ENCODE measurements at places on chromosomes 6 and 20. TPM values are rescaled to one million over a fixed set of nuclear protein-coding genes. Genes with fewer than 3 reads are reported as not detected.

GRCh38 chr20:31472395-31473330 lies 2.3 kb downstream of the DEFB124 start:
- peaks cover 5% of the 10 kb centered on the region for H3K36me3 ChIP-seq
- peaks cover 7% of the 10 kb centered on the region for H3K4me1 ChIP-seq
- no peak for DNase-seq
- H3K27ac ChIP-seq: no peak overlapping the region
- H3K4me3 ChIP-seq: no peak overlapping the region

DNA sequence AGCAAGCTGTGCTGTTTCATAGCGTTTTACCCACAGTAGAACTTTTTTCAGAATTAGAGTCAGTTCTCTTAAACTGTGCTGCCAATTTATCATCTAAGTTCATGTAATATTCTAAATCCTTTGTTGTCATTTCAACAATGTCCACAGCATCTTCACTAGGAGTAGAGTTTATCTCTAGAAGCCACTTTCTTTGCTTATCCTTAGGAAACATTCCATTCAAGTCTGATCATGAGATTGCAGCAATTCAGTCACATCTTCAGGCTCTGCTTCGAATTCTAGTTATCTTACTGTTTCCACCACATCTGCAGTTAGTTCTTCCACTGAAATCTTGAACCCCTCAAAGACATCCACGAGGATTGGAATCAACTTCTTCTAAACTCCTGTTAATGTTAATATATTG lies 12.5 kb downstream of the CTNNBL1 start:
- no peak overlapping the region for H3K27ac ChIP-seq
- peaks cover 35% of the 10 kb centered on the region for H3K4me1 ChIP-seq
- no peak for DNase-seq
- no peaks in the 10 kb centered on the region for H3K27me3 ChIP-seq
- H3K4me3 ChIP-seq: no peak overlapping the region

DNA sequence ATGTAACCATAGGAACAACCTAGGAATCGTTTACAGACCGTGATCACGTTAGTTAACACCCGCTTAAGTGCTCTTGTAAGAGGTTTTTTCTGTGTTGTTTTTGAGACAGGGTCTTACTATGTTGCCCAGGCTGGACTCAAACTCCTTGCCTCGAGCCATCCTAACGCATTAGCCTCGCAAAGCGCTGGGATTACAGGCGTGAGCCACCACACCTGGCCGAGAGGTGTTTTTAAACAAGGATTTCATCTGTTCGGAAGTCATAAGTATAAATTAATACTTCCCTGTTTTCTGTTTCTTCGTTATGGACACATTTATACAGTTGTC lies 727 bp downstream of the MRS2 start:
- H3K4me3 ChIP-seq: peak overlapping the region; percentile 97
- H3K27me3 ChIP-seq: peaks cover 22% of the 10 kb centered on the region
- H3K27ac ChIP-seq: peak overlapping the region; percentile 66
- H3K4me1 ChIP-seq: peaks cover 27% of the 10 kb centered on the region
- peaks cover 6% of the 10 kb centered on the region for H3K36me3 ChIP-seq

DNA sequence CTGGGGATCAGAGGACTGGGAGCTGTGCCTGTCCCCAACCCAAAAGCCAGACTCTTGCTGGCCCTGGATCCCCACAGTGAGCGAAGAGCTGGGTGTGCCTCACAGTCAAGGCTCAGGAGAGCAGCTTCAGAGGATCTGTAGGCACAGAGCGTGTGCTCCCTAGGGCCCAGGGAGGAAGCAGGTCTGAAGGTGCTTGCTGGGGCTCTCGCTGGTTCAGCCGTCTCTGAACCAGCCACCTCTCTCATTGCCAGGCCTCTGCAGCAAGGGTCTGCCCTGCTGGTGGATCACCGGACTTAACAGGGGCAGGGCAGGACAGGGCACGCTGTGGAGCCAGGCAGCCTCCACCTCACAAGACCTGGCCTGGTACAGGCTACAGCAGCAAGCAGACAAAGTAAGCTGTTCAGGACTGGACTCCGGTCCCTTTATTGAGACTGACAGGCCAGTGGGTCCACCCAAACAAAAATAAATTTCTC lies 13.8 kb downstream of the PCIF1 start:
- no peak overlapping the region for H3K4me3 ChIP-seq
- H3K27me3 ChIP-seq: no peaks in the 10 kb centered on the region
- peaks cover 14% of the 10 kb centered on the region for H3K36me3 ChIP-seq
- H3K4me1 ChIP-seq: peaks cover 8% of the 10 kb centered on the region
- no peak overlapping the region for H3K27ac ChIP-seq
- DNase-seq: no peak

DNA sequence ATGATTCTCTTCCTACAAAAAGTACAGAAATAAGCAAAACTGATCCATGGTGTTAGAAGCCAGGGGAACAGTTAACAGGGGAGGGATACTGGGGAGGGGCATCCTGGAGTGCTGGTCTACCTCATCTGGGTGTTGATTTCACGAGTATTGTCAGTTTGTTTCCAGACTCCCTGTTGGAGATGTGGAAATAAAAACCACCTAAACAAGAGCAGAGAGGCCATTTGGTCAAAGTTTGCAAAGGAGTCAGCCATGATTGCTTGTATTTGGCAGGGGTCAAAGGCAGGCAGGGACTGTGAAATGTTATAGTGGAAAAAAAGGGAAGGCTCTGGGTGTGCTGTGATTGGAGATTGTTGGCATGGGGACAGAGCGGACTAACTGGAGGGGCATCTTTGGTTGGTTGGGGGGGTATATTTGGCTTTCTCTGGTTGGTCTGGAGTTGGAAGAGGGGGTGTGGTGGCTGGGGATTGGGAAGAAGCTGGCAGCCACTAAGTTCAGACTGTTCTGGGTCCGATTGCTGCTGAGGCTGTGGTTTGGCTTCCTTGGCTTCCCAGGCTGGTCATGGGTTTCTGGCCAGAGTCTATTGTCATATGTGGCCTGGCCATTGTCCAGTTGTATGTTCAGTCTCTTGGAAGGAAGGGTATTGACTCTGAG lies 14.9 kb upstream of the PANK2 start:
- no peak overlapping the region for H3K4me3 ChIP-seq
- H3K4me1 ChIP-seq: peaks cover 28% of the 10 kb centered on the region
- H3K36me3 ChIP-seq: peaks cover 6% of the 10 kb centered on the region
- no peak for DNase-seq
- peak overlapping the region; percentile 49 for H3K27ac ChIP-seq

GRCh38 chr20:32706486-32706885 lies 32.7 kb upstream of the C20orf203 start:
- H3K27ac ChIP-seq: no peak overlapping the region
- peaks cover 60% of the 10 kb centered on the region for H3K36me3 ChIP-seq
- peaks cover 8% of the 10 kb centered on the region for H3K4me1 ChIP-seq
- no peak for DNase-seq
- H3K4me3 ChIP-seq: no peak overlapping the region

GRCh38 chr6:101391772-101392585 lies 1.5 kb upstream of the GRIK2 start:
- H3K27me3 ChIP-seq: peaks cover 46% of the 10 kb centered on the region
- no peak overlapping the region for H3K27ac ChIP-seq
- no peaks in the 10 kb centered on the region for H3K36me3 ChIP-seq
- no peak overlapping the region for H3K4me3 ChIP-seq
- no peak for DNase-seq
- H3K4me1 ChIP-seq: peaks cover 4% of the 10 kb centered on the region

DNA sequence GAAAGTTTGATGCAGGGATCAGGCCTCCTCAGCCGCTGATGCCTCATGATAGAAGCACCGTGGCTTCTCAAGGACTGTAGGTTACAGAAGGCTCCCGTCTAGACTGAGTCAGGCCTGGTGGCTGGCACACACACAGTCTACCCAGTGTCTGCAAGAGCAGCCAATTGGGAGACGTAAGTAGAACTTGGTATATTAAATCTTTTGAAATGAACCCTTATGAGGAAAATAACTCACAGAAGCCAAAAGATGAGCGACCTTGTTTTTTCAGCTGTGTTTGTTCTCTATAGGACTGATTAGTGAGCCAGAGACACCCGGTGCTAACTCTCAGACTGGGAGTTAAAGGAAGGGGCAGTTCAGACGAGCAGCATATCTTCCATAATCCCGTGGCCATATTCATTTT lies 5.9 kb upstream of the PDE10A start:
- H3K27me3 ChIP-seq: peaks cover 31% of the 10 kb centered on the region
- H3K4me1 ChIP-seq: no peaks in the 10 kb centered on the region
- H3K36me3 ChIP-seq: no peaks in the 10 kb centered on the region
- no peak overlapping the region for H3K27ac ChIP-seq
- DNase-seq: no peak

DNA sequence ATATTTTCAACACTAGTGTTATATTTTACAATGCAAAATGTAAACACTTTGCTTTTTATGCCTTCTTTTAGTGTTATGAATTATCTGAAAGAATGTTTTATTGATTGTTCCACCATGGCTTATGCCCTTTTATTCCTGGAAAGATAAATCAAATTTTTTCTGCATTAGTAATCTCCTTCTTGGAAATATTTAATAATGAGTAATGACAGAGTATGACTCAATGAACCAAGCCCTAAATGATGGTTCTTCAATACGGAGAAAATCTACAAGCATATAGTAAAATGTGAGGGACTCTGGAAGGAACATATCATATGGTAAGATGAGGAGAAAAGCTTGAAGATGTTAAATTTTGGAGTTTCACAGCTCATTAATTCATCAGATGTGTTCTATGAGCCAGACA lies 929.6 kb downstream of the C6orf118 start:
- no peak overlapping the region for H3K4me3 ChIP-seq
- no peak overlapping the region for H3K27ac ChIP-seq
- no peak for DNase-seq
- H3K36me3 ChIP-seq: no peaks in the 10 kb centered on the region

DNA sequence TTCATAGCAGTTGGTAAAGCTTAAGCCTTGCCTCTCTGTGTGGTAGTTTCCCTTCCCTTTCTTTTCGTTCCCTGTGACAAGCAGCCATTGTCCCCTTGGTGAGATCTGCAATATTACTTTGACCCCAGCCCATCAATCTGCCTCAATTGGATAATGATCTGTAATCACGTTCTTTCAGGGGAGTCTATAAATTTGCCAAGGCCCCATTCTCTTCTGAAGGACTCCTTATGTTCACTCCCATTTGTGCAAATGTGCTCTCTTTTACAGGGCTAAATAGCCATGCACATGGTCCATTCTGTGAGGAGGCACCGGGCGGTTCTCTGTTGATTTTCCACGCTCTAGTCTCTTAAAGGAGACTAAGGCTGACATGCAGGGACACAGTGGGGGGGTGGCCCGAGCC lies 660.4 kb upstream of the SLC35B3 start:
- DNase-seq: no peak
- H3K4me3 ChIP-seq: no peak overlapping the region
- H3K36me3 ChIP-seq: no peaks in the 10 kb centered on the region

GRCh38 chr6:14799928-14800327 lies 445.9 kb upstream of the JARID2 start:
- H3K27ac ChIP-seq: no peak overlapping the region
- no peaks in the 10 kb centered on the region for H3K4me1 ChIP-seq
- DNase-seq: no peak
- H3K27me3 ChIP-seq: peaks cover 8% of the 10 kb centered on the region
- H3K4me3 ChIP-seq: no peak overlapping the region
- no peaks in the 10 kb centered on the region for H3K36me3 ChIP-seq

DNA sequence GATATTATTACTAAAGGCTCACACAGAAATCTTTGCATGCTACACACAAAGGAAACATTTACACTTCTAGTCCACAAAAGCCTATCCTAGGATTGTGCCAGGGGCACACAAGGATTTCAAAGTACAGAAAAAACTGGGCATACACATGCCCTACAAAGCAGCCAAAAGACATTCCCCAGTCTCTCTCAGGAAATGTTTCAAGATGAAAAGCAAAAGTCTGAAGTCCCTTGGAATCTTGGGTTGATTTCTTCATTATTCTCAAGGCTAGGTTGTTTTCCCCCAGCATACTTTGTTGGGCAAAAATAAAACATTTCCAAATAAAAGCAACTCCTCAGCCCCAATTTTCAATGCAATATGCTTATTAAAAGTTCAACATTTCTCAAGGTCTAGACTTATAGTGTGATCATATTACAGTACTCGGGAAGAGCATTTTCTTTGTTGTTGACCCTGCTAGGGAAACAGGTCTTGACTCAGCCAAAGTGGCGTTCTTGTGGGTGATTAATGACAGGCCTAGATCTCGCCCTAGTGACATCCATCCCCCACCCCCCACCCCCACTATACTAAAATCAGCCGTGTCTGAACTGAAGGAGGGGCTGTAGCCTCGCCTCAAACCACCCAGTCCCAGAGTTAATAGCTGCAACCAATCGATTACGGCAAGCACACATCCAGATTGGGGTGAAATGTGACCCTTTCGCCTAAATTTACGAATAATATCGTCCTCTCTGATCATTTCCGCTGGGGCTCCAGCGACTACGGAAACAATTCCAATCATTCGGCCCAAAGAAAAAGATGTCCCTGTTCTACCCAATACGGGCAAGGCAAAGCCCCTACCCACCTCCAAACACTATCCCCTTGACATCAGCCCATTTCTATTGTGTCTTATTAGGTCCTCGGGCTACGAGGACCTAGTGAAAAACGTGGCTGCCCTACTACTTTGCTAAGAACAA lies 1.4 kb downstream of the AKIRIN2 start:
- H3K27me3 ChIP-seq: no peaks in the 10 kb centered on the region
- DNase-seq: no peak
- peak overlapping the region; percentile 99 for H3K27ac ChIP-seq
- peaks cover 15% of the 10 kb centered on the region for H3K36me3 ChIP-seq

The CLVS2 gene
- total RNA-seq: not detected

The SALL4 gene
- not detected for total RNA-seq

The SNX21 gene
- 1.8 TPM for total RNA-seq

The ZNF165 gene
- total RNA-seq: 0.83 TPM

The HLA-DQA2 gene
- 1.6 TPM for total RNA-seq

All from naive thymus-derived CD8-positive, alpha-beta T cell (primary cell).